ENCODE measurements at places on chromosomes 2 and 18.

GRCh38 chr18:48122376-48122775 lies 191.9 kb upstream of the SMAD2 start:
- no peak for DNase-seq

DNA sequence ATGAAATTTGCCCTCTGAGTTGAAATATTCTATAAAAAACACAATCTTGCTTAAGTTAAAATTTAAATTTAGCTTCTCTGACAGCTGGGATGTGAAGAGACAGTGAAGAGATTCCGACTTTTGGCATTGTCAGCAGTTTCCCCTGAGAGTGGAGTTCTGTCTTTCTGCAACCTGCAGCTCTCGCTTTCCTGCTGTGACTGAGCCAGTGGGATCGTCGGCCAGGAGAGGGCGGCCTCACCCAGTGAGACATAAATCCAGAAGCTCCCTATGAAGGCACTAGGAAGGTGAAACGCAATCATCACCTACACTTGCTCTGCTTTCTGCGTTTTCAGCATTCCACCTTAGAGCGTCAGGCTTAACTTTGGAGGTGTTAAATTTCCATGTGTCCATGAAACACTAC lies 75.4 kb upstream of the HNMT start:
- DNase-seq: no peak

GRCh38 chr2:8312861-8313830 lies 368.7 kb upstream of the ID2 start:
- no peak for DNase-seq

DNA sequence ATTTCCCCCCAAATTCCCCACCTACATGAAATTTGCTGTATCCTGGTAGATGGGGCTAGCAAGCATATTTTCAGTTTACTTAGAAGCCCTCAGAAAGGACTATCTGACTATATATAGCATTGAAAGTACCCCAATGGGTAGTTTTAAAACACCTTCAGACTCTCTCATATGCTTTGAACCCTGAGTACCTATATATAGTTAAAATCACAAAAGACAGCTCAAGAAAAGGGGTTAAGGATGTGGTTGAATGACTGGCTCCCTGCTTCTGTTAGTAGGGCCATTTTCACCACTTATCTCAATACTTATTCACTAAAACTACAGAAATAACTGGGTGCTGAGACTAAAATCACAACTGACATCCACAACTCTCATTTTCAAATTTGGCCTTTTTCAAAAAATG lies 18.5 kb downstream of the WDPCP start:
- DNase-seq: no peak

GRCh38 chr2:14354231-14354630 lies 278.3 kb upstream of the LRATD1 start:
- DNase-seq: no peak

All from activated naive CD4-positive, alpha-beta T cell (primary cell).